Esophagus mucosa (tissue), 1 donor: ENCODE measurements at places on chromosomes 6 and 20.

DNA sequence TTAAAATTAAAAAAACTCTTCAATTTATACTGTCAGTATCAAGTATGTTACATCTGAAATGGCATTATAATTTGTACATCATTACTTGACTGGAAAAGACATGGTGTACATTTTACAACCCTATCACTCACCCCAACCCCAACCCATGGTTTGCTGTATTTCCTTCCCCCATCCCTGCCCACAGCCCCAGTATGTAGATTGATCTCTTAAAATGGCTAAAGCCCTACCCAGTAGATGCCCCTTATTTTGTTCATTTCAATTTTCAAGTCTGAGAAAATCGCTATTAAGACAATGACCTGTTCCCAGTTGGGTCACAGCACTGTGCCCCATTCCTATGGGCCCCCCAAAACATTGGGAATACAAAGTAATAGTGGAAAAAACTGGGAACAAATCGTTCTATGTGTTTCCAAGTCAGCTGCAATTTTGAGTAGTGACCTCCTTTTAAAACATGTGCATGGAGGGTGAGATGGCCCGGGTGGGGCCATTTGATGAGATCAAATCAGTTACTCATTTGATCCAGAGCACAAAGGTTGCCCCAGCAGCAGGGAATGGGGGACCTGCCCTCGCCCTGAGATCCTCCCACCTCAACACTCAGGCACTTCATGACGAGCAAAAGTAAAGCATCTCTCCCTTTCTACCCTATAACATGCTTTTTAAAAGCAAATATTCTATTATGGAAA lies 13.3 kb downstream of the EZR start:
- ATAC-seq: no peak

- ATAC-seq: no peak
These were observed 100.7 kb downstream of the RIN2 start for GRCh38 chr20:19858466-19859371.

DNA sequence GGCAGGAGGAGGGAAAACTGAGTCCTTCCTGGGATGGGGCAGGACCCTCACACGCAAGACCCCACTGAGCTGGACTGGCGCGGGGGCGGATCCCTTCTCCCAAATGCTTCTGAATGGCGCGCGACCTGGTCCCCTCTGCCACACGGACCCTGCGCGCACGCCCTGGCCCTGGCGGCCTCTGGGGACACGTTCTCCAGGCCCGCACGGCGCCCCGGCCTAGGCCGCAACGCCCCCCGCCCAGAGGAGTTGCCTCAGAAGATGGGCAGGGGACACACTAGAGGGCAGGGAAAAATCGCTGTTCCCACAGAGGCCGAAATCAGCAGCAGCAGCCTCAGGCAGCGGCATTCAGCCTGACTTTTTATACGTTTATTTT lies 45.2 kb upstream of the OSTM1 start:
- ATAC-seq: no peak

DNA sequence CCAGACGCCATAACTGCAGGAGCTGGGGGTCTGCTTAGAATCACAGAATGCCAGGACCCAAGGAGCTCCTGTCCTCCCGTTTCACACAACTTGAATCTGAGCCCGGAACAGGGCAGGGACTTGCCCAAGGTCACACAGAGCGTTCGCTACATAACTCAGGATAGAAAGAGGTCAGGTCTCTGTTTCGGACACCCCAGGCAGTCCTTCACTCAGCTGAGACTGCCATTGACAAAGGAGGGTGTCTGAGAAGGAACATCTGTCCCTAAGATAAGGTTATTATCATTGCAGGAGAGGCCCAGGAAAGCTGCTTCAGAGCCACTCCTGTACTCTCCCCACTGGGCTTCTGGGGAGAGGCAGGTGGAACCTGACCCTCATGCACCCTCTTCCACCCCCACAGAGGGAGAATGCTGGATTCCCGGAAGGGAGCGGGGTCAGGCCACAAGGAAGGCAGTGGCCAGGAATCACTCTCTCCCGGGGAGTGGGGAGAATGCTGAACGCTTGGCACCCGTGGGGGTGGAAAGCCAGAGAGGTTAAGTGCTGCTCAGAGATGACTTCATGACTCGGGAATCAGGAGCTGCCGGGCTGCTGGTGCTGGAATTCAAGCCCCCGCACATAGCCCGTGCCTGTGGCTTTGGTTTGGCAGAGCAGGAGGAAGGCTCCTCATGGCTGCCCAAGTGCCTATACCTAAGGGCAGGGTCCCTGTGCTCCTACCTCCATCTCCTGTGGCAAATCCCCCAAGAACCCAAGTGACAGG lies 10.7 kb downstream of the SDC4 start:
- ATAC-seq: no peak

DNA sequence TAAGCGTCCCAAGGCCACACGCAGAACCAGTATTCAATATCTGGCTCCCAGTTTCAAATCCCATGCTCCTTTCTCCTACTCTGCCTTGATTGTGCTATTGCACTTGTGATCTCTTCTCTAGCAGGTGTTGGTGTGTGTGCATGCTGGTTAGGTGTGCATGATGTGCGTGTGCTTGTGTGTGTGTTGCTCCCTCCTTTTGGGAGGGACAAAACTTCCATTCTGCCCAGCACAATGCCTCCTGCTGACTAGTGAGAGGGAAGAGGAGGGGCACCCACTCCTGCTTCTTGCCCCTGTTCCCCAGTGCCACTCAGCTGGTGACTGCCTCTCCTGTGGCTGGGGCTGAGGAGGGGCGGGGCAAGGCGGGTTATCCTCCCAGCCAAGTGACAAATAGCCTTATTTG lies 19.7 kb downstream of the CD40 start:
- ATAC-seq: no peak

GRCh38 chr6:45667766-45668165 lies 290.0 kb upstream of the SUPT3H start:
- peak; percentile 22 for ATAC-seq

GRCh38 chr20:38877483-38877882 lies 48.7 kb upstream of the FAM83D start:
- ATAC-seq: no peak

- no peak for ATAC-seq
These were observed 626.0 kb downstream of the CDH26 start for GRCh38 chr20:60584221-60584620.

GRCh38 chr6:135097172-135097571 lies 42.5 kb upstream of the HBS1L start:
- ATAC-seq: no peak

GRCh38 chr20:22652681-22653588 lies 68.6 kb upstream of the FOXA2 start:
- no peak for ATAC-seq

DNA sequence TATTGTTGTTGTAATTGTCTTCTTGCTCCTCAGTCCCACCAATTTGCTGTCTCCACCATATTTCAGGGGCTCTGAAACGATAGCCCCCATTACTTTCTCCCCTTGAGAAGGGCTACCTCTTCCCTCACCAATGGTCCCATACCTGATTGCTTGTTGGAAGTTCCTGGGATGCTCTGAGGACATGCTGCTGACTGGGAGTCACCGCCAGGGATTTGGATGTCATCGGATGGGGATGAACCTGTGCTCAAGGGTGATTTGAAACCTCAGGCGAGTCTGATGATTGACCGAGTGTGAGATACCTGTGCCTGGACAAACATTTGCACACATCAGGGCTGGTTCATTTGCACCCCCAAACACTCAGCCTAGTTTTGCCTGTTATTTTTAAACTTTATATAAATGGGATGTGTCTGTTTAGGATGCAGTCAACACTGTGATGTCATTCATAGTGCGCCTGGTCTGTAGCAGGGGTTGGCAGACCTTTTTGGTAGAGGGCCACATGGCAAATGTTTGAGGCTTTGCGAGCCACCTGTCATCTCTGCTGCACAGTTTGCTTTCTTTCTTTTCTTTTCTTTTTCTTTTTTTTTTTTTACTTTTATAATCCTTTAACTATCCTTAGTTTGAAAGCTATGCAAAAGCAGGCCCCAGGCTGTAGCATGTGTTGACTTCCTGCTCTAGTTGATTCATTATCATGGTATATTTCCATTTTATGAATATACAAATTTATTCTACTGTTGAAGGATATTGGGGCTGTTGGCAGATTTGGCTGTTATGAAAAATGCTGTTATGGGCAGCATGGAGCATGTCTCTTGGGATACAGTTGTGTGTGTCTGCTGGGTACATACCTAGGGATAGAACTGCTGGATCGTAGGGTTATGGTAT lies 118.5 kb upstream of the PHACTR3 start:
- no peak for ATAC-seq

- ATAC-seq: no peak
These were observed 157.7 kb downstream of the GJA1 start for GRCh38 chr6:121593011-121593641.

DNA sequence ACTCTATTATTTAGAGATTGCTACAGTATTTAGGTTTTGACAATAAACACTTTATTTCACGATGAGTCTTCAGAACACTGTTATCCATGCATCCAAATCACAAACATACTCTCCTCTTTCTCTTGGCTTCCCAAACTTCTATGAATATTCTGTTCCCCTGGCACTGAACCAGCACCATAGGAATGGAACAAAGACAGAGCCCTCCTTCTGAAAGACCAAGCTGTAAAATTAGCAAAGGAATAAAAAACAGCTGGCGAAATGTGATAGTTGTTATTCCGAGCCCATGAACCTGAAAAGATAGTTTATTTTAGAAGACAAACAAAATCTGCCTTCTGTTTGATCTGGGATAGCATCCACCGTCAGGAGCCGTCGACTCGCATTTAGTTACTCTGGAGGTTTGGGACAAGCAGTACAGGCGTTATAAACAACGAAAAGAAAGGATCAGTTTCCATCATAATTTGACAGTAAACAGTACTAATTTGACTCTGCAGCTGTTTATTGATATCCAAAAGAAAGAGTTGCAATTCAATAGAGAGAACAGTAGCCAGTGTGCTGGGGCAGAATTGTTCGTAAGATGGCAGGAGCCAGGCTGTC lies 161.4 kb downstream of the CLIC5 start:
- ATAC-seq: no peak

DNA sequence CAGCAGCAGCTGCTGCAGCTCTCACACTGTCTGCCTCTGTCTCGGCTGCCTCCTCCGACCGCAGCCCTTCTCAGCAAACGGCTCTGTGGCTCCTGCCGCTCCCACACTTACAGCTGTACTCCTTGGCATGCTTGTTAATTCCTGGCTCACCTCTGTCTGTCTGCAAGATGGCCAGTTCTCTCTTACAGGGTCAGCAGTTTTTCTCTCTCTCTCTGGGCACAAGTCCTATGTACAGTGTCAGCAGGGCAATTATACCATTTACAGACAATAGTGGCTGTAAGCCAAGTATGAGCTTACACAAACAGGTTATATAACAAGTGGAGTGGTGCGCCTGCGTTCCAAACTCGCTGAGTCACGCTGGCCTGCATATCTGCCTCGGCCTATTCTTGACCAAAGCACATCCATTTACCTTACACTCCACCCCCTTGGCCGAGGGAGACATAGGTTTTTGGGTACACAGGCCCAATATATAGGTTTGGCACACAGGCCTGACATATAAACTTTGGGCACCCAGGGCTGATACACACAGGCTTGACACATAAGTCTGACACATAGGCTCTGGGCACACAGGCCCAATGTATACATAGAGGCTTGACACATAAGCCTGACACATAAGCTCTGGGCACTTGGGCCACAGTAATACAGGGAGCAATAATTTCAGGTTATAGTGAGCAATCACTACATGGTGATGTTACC lies 4.4 kb downstream of the ZKSCAN3 start:
- peak; percentile 91 for ATAC-seq

DNA sequence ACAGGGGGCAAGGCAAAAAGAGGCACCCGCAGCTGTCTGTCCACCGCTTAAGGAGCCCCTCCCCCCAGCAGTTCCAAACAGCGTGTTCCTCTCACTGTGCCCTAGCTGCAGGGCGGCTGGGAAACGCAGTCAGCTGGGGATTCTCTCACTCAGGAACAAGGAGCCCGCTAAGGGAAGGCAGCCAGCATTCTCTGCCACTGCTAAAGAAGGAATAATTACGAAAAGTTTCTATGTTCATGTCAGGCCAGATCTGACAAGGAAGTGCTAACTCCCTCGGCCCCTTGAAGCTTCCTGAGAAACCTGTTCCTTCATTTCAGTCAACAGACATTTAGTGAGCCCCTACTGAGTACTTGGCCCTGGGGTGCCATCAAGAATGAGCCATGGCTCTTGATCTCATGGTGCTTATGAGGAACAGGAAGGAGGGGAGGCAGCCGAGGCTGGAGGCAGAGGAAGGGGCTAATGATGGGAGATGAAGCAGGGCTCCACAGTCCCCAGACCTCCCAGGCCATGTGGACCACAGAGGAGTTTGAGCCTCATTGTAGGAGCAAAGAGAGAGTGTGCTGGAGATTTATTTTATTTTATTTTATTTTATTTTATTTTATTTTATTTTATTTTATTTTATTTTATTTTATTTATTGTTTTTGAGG lies 101.7 kb upstream of the PMEPA1 start:
- no peak for ATAC-seq

DNA sequence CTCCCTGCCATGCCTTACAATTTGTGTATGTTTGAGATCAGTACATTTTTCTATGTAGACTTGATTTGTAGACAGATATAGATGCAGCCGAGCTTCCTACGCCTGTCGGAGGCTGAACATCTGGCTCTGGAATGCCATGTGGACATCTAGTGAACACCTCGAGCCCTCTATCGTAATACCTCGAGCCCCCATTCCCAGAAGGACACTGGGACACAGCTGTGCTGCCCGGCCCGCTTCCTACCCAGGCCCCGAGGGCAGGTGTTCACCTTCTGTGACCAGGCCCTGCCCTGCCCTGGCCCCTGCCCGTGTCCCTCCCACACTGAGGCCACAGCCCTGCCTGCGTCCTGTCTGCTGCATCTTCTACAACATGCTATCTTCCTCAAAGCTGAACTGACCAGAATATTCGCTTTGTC lies 12.9 kb downstream of the RPS6KA2 start:
- ATAC-seq: no peak

GRCh38 chr20:63025534-63026331 lies 19.0 kb upstream of the BHLHE23 start:
- peak; percentile 64 for ATAC-seq

DNA sequence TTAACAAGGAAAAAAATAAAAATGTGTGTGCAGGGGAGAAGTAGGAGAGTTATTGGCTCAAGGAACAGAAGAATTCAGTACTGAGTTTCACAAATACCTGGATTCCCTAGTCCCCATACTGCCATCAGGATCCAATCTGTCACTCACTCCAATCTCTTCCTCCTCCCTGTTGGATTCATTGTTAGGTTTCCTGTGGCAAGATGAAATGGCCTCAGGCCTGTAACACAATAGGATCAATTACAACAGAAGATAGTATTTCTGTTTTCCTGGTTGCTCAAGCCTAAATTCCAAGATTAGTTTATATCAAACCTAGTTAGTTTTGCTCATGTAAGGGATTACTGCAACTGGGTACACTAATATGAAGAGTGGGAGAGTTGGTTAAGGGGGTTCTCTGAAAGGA lies 24.4 kb downstream of the HCRTR2 start:
- no peak for ATAC-seq
